ENCODE measurements at places on chromosomes 11 and 22.

GRCh38 chr11:62393061-62393611, 25.7 kb upstream of the SCGB1A1 start:
- no peak for DNase-seq

GRCh38 chr11:210122-210802, 2.8 kb downstream of the RIC8A start:
- DNase-seq: no peak

DNA sequence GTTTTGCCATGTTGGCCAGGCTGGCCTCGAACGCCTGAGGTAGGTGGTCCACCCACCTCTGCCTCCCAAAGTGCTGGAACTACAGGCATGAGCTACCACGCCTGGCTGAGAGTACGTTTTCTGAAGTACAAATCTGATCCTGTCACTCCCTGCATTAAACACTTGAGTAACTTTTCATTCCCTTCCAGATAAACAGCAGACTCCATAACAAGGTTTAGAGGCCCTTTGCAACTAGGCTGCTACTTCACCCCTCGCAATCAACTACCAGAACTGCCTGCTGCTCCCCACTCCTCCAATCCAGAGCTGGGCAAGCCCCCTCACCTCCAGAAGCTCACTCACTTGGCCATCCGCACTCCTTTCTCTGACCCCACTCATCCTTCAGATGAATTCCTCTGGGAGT, 1.5 kb downstream of the KCTD14 start:
- DNase-seq: no peak

- DNase-seq: no peak
Observed at GRCh38 chr11:125074511-125075241, 11.6 kb downstream of the SLC37A2 start.

DNA sequence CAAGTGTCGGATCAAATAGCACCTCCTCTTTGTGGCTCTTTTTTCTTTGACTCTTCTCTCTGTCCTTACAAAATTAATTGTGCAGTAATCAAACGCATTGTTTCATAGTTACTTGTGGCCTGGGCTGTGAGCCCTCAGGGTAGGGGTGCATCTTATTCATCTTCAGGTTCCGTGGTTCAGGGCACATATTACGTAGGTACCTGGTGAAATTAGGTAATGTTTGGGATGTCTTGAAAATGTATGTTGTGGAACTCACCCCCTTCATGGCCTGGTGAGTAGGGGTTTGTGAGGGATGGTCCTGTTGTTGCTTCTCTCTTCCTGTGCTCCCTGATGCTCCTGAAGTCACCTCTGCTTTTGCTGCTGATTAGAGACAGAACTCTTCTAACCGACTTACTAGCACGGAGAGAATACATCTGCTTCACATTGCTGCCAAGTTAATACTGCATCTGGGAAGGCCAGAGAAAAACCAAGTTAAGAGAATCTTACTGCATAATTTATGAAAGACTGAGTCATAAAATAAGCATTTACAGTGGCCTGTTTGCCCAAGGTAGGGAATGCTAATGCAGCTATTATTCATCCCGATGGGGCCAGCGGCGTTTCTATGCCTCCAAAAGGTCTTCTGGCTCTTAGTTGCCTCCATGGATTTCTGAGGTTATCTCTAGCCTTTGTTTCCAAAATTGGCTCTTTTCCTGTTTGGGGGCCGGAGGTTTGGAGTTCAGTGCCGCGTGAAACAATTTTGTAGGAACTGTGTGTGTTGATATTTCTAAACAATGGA, 66.9 kb downstream of the TBC1D22A start:
- no peak for DNase-seq

DNA sequence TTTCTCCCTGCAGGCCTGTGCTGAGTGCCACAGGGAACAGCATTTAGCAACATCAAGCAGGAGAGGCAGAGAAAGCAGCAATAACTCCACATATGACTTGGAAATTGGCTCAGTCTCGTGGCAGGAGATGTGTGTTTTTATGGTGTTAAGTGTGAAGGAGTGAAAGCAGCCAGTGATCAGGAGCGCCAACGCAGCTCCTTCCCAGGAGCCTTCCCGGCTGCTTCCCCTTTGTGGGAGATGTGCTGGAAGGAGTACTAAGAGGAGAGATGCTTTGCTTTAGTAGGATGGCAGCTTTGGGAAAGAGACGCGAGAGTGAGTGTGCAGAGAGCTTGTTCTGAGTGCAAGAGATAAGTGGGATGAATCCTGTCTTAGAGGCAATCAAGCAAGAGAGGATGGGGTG, 54.7 kb upstream of the KIRREL3 start:
- DNase-seq: no peak

DNA sequence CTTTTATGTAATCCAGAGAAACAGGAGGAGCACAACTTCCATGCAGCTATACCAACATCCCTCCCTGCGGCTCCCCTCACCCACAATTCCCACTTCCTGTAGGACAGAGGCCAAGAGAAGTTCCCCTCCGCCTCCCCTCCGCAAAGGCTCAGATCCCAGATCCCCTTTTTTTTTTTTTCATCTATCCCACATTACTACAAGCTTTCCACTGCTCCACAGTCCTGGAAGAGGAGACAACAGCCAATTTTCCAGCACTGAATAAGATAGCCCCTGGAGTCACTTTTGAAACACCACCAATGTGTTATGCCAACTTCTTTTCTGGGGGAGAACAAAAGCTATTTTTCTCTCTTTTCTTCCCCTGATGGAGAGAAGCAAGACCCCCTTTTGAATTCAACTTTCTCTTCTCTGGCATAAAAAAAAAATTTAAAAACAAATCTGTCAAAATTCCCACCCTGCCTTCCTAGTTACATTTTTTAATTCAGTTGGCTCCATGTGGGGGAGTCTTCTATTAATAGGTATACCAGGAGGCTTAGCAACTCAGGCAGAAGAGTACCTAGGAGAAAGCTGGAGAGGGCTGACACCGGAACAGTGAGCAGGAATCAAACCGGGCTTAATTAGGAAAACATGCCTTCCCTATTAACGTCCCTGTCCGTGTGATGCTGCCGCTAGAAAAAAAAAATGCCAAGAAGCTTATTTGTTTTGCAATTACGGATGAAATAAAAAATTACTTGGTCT, 543.4 kb downstream of the BUD13 start:
- DNase-seq: no peak

DNA sequence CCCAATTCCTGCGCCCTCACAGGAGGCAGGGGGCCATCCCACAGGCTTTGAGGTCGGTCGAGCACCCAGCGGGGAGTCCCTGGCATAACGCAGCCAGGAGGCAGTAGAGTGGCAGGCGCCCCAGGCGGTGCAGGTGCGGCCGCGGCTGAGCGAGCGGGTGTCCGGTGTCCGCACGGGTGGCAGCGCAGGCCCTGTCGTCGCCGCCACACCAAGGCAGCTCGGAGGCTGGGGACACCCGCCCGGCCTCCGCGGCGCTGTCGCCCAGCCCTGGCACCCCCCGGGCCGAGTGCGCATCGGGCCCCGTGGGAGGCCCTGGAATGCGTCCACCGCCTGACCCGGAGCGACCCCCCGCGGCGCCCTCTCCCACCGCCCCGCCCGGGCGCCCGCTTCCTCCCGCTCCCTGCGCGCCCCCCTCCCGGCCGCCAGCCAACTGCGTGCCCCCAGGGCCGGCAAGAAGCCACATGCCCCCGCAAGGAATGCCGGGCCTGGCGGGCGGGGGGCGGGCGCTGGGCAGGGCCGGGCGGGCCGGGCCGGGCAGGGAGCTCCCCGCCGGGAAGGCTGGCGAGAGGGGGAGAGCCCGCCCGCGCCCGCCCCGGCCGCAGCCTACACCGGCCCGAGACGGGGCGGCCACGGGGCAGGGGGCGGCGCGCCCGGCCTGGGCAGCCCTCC, 33.9 kb downstream of the PRDM11 start:
- no peak for DNase-seq

DNA sequence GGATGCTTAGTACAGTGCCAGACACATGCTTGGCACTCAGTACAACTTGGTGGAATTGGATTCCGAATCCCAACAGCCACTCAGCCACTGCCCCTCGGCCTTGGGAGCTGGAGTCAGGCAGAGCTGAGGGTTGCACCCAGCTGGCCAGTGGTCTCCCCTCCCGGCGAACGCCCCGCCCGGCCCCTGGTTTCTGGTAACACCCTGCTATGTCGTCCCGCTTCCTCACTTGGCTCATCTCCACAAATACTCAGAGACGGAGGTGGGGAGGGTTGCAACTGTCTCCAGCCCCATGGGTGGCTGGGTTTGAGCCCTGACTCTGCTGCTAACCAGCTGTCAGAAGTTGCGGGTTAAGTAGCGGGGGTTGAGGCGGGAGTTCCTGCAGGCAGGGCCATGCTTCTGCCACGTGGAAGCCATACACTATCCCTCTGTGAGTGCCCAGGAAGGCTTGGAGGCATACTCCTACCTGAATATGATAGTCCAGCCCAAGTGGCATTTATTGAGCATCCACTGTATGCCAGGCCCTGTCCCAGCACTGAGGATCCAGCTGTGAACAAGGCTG, 67.1 kb downstream of the GRIK4 start:
- no peak for DNase-seq

GRCh38 chr11:57072640-57073039, 83.9 kb downstream of the OR5AK2 start:
- DNase-seq: no peak

DNA sequence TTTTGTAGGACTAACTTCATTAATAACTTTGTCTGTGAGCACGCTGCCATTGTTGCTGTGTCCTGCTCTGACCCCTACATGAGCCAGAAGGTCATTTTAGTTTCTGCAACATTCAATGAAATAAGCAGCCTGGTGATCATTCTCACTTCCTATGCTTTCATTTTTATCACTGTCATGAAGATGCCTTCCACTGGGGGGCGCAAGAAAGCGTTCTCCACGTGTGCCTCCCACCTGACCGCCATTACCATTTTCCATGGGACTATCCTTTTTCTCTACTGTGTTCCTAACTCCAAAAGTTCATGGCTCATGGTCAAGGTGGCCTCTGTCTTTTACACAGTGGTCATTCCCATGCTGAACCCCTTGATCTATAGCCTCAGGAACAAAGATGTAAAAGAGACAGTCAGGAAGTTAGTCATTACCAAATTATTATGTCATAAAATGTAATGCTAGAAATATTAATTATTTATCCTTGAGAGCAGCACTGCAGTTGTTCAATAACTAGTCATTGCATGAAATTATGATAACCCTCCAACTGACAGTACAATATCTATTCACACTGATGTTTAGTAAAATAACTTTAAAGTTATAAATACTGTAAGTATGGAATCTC, 46.4 kb upstream of the OR5D13 start:
- no peak for DNase-seq

- no peak for DNase-seq
Observed at GRCh38 chr22:28072066-28072465, 153.0 kb upstream of the PITPNB start.

GRCh38 chr22:24810043-24810749, 4.2 kb downstream of the SGSM1 start:
- no peak for DNase-seq

DNA sequence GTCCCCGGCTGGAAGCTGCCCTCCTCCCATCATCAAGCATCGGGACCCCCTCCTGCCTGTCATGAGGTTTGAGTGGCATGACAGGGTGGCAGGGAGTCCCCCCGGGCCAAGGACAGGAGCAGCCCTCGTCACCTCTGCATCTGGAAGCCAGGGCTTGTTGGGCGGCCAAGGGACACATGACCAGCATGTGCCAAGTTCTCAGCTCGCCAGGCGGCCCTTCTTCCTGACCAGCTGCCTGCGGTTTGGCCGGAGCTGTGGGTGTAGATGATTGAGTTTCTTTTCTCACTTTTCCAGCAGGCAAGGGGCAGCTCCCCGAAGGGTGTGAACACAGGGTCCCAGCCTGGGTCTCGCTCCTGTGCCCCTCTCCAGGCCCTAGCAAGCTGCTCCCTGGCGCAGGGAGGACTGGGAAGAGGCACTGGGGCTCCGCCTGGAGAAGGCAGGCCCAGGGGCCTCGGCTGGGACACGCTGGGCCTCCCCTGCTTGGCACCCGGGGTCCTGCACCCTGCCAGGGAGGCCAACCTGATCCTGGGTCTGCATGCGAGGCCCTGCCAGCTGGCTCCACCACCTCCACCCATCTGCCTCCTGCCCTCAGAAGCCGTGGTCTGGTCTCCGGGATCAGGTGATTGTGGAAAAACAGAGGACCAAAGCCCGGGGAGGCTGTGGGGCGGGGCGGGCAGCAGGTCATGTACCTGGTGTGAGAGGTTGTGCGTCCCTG, 13.4 kb downstream of the ARHGAP8 start:
- no peak for DNase-seq

DNA sequence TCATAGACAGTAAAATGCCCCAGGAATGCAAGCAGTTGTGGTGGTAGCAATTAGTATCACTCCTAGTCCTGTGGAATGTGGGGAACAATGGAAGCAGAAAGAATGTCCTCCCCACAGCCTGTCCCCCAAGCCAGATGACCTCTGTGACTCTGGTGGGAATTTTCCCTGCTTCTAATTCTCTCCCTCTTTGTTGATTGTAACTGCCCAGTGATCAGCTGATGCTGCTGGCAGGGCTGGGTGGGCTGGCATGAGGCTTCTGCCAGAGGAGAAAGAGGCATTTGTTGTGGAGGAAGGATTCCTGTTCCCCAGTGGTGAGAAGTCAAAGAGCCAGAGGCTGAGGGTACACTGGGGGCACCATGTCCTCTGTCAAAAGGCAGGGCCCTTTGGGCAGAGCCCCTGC, 116.7 kb upstream of the NCAM1 start:
- no peak for DNase-seq

- no peak for DNase-seq
Observed at GRCh38 chr22:38733329-38733723, 22.5 kb downstream of the SUN2 start.

- no peak for DNase-seq
Observed at GRCh38 chr11:87239531-87239930, 201.8 kb downstream of the TMEM135 start.

GRCh38 chr11:30859669-30860068, 273.5 kb upstream of the MPPED2 start:
- DNase-seq: no peak

GRCh38 chr22:17093081-17093480, 8.3 kb downstream of the IL17RA start:
- no peak for DNase-seq

GRCh38 chr11:122094836-122095235, 21.2 kb downstream of the BLID start:
- DNase-seq: no peak

DNA sequence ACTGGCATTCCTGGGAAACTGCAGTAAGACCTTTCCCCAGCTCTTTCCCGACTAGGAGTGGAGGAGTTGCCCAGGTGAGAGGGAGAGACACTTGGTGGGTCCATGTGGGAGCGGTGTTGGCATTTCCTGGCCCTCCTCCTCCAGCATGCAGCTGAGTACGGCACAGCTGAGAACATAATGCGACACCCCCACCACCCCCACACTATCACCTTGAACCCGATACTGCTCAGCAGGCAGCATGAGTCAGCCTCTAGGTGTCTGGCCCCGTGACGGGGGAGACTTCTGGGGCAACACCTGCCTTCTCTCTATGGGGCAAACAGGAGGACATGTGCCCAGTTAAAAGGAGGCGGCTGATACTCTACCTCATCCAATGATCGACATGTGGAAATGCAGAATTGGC, 64.4 kb downstream of the PKNOX2 start:
- no peak for DNase-seq

DNA sequence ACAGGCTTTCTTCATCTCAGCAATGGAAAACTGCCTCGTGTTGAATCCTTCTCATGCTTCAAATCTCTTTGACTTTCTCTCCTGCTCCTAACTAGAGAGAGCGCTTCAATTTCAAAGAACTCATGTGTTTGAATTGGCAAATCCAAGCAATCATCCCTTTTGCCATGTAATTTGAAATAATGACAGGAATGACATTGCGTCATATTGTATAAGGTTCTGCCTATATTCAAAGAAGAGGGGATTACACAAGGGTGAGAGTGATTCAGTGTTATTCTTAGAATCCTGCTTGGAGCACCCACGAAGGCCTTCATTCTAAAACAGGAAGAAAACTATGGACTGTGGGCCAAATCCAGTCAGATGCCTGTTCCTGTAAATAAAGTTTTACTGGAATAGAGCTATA, 720.6 kb downstream of the JRKL start:
- DNase-seq: no peak

- DNase-seq: no peak
Observed at GRCh38 chr22:35250156-35250555, 7.1 kb upstream of the HMGXB4 start.
